T-helper 9 cell (primary cell): ENCODE measurements at places on chromosomes 6 and 20.

- no peak for DNase-seq
These were observed 25.0 kb downstream of the LRRN4 start for GRCh38 chr20:6028818-6029217.

DNA sequence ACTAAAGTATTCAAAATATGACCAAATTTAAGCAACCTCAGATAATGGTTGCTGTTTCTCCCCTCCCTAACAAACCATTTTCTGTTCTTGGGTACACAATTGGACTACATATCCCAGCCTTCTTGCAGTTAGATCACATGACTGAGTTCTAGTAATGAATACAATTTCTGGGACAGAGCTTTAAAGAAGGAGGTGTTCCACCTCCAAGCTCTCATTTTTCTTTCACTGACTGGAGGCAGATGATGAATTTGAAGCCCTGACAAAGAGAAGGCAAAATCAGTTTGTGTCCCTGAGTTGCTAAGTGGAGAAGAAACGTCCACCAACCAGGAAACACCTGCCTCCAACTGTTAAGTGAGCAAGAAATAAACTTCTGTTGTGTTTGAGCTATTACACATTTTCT, 117.2 kb downstream of the LCA5 start:
- DNase-seq, result no peak

DNA sequence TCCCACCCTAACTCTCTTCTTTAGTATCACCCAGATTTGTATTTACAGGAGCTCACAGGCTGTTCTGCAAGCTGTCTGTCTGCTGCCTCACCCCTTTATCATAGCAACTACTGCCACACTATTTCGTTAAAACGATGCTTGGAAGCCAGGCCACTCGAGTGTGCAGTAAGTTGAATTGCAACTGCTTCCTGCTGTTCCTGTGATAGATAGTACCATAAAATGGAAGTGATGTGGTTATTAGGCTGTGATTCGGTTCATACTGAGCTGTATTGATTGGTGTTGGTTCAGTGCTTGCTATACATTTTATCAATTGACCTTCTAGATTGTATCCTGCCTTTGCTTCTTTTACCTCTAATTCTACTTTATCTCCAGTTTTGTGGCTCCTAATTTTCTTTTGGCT, 325.4 kb downstream of the RNF144B start:
- DNase-seq, result no peak

GRCh38 chr6:122709922-122710512, 69.5 kb upstream of the FABP7 start:
- DNase-seq, result no peak

DNA sequence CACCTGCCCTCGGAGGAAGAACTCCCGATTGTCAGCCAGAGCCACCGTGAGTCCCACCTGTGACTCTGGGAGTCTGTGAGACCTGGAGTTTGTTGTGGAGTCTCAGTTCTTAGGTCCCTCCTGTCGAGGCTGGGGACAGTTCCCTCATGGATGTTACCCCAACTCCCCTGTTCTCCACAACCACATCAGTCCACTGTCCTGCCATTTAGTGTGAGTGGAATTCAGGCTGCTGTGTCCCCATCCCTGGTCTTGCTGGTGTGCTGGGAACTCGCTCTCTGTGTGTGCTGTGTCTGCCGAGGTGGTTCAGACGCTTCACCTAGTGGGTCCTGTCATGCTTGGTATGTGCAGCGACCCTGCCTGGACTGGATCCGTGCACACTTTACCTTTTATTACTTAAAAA, 163.2 kb downstream of the DTNBP1 start:
- DNase-seq, result no peak

- DNase-seq, result no peak
These were observed 93.3 kb downstream of the GPX5 start for GRCh38 chr6:28618898-28619555.

- DNase-seq, result no peak
These were observed 6.4 kb upstream of the EXOC2 start for GRCh38 chr6:699319-699718.

DNA sequence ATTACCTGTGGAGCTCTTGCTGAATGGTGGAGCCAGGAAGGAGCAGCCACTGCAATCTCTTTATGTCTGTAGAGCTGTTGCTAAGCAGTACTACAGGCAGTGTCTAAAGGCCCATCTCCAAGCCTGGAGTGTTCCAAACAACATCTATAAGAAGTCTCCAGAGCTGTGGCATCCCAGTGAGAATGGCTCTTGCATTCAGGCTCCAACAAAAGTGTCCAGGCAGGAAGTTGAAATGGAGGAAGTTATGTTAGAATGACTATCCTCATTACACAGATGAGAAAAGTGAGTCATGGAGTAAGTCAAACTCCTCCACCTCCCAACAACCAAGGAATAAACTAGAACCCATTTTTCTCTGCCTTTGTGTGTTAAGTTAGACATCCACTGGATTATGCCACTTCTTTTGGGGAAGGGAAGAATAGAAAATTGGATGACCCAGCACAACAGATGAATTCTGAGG, 288.5 kb upstream of the STXBP5 start:
- DNase-seq, result no peak

DNA sequence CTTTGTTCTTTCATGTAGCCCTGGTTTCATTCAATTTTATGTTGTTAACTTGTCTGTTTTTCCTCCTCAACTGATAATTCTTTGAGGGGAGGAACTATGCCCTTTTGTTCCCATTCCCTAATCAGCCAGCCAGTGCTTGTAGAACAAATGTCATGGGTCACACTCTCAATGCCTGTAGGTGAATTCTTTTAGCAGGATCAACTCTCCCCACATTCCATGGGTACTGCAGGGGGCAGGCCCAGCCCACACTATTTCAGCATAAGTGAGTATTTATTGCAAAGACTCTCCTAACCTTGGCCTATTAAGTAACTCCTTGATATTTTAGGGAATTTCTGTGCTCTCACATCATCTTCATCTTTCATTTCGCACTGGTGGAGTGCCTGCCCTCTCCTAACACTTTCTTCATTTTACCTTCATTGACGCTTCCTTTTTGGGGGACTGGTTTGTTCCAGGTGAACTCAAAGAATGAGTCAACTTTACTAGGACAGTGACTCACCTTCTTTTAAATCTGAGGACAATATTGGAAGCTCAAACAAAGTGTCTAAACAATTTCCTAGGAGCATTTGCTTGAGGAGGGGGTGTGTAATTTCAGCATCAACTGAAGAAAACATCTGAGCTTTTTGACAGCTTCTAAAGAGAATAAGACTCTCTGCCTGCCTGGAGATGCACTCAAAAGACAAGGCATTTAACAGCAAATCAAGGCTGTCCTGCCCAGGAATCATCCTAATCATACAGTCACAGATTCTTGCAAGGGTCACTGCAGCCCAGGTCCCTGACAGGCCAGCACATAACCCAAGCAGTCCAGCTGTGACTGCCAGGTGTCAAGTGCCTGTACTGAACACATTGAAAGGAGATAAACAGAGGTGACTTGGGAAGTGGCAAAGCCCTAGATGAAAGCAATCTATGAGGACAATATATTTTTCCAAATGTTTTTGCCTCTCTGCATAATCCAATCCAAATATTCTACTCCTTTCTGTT, 263.9 kb upstream of the PRND start:
- no peak for DNase-seq

GRCh38 chr6:336159-337114, 44.1 kb downstream of the DUSP22 start:
- no peak for DNase-seq

DNA sequence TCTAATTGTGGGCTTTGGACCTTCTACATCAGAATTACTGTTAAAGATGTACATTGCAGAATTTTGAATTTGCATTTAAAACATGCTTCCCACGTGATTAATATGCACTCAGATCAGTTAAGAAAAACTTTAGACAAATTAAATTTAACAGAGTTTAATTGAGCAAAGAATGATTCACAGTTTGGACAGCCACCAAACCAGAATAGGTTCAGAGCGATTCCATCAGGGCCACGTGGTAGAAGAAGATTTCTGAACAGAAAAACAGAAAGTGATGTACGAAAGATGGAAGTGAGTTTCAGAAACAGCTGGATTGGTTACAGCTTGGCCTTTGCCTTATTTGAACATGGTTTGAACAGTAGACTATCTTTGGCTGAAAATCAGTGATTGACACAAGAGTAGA, 704.2 kb upstream of the MAP3K7 start:
- DNase-seq, result no peak

GRCh38 chr6:116605935-116606334, 10.3 kb upstream of the RSPH4A start:
- DNase-seq, result no peak

- DNase-seq, result no peak
These were observed 174.0 kb upstream of the TSHZ2 start for GRCh38 chr20:52798124-52798523.

- no peak for DNase-seq
These were observed 15.4 kb downstream of the NQO2 start for GRCh38 chr6:3015144-3015543.

DNA sequence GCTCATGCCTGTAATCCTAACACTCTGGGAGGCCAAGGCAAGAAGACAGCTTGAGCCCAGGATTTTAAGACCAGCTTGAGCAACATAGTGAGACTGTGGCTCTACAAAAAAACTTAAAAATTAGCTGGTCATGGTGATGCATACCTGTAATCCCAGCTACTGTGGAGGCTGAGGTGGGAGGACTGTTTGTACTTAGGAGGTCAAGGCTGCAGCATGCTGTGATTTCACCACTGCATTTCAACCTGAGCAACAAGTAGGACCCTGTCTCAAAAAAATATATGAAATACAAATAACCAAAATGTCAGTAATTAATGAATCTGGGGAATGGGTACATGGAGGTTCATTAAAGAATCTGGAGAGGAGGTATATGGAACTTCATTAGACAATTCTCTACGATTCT, 9.9 kb downstream of the FKBP5 start:
- DNase-seq, result no peak

- DNase-seq, result no peak
These were observed 8.3 kb downstream of the SEMG2 start for GRCh38 chr20:45229264-45230056.

DNA sequence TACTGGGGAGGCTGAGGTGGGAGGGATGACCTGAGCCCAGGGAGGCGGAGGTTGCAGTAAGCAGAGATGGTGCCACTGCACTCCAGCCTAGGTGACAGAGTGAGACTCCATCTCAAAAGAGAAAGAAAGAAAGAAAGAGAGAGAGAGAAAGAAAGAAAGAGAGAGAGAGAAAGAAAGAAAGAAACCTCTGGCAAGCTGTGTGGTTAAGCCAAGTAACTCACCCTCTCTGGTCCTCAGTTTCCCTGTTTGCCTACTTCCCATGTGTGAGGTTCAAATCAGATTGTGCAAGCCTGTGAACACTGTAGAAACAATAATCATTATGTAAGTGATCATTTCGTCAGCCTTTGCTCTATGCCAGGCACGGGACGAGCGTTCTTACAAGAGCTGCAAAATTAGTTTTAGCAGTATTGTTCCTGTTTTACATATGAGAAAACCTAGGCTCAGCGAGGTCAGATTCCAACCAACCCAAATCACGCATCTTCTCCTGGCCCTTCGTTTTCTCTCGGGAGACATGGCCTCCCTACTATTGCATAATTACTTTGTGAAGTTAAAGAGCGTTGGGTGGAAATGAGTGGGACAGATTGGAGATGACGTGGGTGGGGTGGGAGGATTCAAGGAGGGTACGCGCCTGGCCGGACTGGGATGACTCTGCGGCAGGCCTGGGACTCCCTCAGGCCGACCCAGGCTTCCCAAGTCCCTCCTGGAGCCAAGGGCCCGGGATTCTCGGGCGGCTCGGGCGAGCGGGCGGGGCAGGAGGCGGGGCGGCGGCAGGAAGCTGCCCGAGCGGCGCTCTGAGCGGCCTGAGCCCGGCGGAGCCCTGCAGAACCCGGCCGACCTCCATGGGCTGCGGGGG, at the start of gene SNX21:
Gene SNX21 (plus strand): TSS at position 770 of the 853 bp plus-strand sequence. CDS start 121 bp downstream, outside the sequence.
- DNase-seq, result no peak

DNA sequence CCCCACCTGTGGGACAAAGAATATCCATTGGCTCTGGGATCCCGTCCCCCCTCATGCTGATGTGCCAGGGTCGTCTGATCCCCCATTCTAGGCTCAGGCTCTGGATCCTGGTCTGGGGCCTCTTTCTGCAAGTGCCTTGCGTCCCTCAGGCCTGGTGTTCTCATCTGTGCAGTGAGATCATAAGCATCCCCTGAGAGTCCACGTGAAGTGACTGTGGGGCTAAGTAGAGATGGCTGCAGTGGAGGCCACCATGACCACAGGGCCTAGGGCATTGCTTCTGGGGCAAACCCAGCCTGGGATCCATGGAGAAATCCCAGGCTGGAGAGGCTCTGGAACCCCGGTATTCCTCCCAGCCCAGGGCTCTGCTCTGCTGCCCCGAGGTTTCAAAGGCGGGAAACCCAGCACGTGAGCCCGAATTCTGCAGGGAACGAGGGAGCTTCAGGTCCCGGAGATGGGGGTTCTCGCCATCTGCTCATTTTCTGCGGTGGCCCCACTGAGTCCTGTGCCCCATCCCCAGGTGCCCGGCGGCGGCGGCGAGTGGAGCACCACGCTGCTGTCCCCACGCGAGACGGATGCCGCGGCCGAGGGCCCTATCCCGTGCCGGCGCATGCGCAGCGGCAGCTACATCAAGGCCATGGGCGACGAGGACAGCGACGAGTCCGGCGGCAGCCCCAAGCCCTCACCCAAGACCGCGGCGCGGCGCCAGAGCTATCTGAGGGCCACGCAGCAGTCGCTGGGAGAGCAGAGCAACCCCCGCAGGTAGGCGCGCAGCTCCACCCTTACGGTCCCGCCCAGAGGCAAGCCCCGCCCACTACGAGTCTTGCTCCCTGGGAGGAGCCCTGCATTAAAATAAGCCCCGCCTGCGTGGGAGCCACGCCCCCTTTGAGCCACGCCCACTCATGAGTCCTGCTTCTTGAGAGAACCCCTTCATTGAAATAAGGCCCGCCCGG, 105.5 kb upstream of the MYL9 start:
- DNase-seq, result peak; percentile 84

DNA sequence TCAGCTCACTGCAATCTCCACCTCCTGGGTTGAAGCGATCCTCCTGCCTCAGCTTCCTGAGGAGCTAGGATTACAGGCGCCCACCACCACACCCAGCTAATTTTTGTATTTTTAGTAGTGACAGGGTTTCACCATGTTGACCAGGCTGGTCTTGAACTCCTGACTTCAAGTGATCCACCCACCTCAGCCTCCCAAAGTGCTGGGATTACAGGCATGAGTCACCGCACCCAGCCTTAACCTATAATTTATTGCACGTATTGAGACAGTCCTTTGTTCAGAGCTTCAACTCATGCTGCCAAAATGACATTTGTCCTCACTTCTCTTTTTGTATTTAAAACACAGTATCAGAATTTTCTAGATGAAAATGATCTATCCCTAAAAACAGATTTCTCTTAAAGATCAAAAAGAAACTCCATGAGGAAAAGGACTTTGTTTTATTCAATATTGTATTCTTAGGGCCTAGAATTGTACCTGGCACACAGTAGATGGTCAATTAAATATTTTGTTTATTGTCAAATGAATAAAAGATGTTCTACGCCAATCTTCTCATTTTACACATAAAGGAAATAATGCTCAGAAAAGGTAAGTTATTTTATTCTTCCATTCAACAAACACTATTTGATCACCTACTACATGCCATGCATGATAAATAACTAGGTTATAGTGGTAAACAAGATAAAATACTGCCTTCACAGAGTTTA, 10.8 kb downstream of the SERAC1 start:
- no peak for DNase-seq
